Suppressor macrophage treated with lipopolysaccharide for 1 hour (primary cell): ENCODE measurements at places on chromosomes 1 and 21.

GRCh38 chr1:116769561-116769977 lies 15.3 kb downstream of the CD2 start:
- DNase-seq, result peak; percentile 58

GRCh38 chr21:17406202-17406601 lies 106.6 kb upstream of the CXADR start:
- no peak for DNase-seq

- no peak for DNase-seq
These were observed 68.7 kb downstream of the MAP10 start for GRCh38 chr1:232873931-232874330.

DNA sequence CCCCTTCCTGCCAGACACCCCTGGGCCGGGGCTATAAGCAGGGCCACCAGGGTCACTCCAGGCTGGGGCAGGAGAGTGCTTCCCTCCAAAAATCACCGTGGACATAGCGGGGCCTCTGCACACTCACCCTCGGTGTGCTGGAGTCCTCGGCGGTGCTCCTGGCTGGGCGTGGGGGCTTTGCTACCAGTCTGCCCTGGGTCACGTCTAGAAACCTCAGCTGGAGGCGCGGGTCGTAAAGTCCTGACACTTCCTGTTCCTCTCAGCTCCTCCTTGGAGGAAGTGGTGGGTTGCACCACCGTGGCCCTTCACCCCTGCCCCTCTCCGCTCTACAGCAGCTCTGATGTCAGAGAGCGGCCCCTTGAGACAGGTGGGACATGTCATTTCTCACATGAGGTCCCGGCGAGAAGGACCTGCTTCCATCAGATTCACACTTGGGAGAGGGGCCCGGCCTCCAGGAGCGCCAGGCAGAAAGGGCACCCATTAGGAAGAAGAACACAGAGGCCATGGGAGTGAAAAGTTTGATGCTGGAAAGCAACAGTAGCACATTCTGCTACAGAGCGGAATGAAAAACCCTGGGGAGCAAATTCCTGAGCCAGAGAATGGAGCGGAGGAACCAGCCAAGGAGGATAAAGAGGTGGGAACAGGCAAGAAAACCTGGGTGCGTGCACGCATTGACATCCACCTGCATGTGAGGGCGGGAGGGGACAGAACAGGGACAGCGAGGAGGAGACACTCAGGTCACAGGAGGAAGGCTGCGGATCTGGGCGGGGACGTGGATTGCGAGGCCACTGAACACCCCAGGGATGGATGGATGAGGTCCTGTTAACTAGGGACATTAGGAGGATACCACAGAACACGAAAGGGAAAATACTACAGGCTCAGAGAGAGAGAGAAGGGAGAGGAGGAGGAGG lies at the start of gene ITGB2:
ITGB2 (minus strand) TSS at position 206 of the 911 bp plus-strand sequence. CDS start 10,117 bp downstream, outside the sequence.
- peak; percentile 78 for DNase-seq

GRCh38 chr1:215007880-215008279 lies 74.7 kb upstream of the KCNK2 start:
- no peak for DNase-seq

DNA sequence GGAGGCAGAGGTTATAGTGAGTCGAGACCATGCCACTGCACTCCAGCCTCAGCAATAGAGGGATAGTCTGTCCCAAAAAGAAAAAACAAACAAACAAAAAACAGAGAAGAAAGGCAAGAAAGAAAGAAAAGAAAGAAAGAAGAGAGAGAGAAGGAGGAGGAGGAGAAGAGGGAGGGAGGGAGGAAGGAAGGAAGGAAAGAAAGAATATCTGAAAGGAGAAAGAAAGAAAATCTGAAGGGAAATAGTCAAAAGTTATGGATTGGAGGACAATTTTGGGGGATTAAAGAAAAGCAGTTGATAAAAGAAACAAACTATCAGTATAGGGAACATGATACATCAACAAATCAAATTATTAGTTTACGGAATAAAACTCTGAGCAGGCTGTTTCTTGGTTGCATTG lies 67.4 kb upstream of the TBX15 start:
- DNase-seq, result no peak

GRCh38 chr1:91499904-91500755 lies 521 bp upstream of the CDC7 start:
- DNase-seq, result peak; percentile 41

DNA sequence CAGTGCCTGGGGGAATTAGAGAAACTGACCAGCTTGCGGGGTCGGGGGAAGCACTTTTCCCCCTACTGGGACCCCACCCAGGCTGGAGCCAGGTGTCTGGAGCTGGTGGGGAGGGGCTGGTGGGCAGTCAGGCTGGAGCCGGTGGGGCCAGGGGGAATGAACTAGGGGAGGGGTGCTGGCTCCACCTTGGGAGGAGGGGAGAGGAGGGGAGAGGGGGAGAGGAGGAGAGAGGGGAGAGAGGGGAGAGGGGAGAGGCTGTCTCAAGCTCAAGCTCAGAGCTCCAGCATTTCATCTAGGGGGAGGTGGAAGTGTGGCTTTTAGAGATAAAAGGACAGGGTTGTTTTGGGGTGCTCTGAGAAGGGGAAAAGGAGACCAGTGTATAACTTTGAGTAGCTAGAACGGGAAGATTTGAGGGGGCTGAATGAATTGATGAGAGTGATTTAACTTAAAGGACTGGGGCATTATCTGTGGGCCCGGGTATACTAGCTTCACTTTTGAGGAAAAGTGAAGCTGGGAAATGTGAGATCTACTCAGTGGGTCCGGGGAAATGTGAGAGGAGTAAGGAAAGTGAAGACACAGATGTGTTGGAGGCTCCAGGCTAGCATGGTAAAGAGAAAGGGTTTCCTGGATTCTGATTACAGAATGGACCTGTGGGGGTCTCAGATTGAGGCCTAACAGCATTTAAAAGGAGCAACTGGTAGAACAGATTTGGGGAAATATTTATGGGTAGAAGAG lies 2.8 kb downstream of the EFNA1 start:
- no peak for DNase-seq

- DNase-seq, result no peak
These were observed 1.1 kb downstream of the PBX1 start for GRCh38 chr1:164560121-164560541.

- no peak for DNase-seq
These were observed at the start of gene BSND for GRCh38 chr1:54998677-54999076. TSS of gene BSND (plus strand) at chr1:54998933. CDS start at chr1:54999187, 254 bp downstream.

- DNase-seq, result no peak
These were observed 42.7 kb downstream of the TAS1R2 start for GRCh38 chr1:18816808-18817207.

GRCh38 chr1:60821156-60821555 lies 261.2 kb upstream of the NFIA start:
- DNase-seq, result no peak

DNA sequence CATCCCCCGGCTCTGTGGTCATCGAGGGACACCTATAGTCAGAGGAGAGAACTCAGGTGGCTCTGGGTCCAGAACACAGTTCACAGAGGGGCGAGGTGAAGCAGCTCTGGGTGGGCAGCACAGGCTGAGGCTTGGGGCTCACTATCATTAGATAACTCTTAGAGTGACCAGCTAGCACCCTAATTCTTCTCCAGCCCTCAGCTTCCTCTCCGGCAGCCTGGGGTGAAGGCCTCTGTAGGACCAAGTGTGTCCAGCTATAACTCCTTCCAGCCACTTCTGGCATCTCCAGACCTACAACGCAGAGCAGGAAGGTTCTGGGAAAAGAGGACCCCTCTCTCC lies 1.4 kb downstream of the ARTN start:
- DNase-seq, result no peak

GRCh38 chr1:246035060-246035541 lies 472.0 kb downstream of the SMYD3 start:
- no peak for DNase-seq

GRCh38 chr1:186680245-186681061 lies at the start of gene PTGS2:
TSS of gene PTGS2 (minus strand) at chr1:186680423. CDS start at chr1:186680290, 133 bp downstream.
- peak; percentile 95 for DNase-seq

DNA sequence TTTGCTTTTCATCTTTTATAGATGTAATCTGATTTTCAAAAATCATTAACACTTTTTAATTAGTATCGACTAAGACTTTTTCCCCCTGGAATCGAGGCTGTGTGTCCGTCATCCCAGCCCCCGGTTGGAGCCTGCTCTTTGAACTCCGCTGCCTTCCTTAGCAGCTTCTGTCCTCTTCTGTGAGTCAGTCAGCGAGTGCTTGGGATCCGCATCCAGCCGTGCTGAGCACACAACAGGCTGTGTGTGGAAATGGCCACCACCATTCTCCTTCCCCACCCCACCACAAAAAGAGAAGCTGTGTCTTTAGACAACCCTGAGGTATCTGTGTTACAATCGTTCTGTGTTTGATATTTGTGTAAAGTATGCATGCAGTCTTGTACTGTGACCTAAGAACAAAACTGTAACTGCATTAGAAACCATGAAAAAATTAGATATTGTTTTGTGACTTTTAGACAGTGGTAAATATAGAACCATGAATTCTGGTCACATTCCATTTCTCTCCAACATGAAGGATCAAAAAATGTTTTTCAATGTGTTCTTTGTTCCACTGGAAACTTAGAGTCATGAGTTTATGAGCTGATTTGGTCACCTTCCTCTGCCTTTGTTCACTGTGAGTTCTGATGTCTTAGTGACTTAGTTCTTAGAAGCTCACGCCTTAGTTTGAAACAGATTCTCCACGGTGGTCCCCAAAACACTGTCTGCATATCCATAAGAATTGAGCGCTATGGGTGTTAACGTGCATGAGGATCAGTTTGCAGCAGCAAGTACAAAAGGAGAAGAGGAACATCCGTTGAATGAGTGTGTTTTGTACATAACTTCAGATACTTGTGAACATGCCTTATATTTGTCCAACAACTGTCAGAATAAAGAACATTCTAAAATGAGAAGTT lies 64.7 kb downstream of the VPS26C start:
- DNase-seq, result no peak

GRCh38 chr21:46567348-46567747 lies 37.5 kb downstream of the S100B start:
- DNase-seq, result no peak

DNA sequence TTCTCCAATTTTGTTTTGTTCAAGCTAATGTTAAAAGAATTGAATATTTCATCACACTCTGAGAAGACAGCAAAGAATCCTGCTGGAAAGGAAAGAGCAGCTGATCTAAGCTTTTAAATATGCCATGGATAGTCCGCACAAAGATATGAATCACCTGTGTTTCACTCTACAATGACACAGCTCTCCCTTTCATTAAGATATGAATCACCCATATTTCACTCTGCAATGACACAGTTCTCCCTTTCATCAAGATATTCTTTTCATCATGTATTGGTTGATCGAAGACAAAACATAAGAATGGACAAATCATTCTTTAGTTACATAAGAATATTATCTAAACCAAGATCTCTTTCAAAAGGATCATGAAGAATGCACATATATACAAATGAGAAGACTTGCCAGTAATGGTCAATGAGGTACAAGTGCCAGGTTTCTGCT lies 367.3 kb downstream of the SMYD3 start:
- no peak for DNase-seq

DNA sequence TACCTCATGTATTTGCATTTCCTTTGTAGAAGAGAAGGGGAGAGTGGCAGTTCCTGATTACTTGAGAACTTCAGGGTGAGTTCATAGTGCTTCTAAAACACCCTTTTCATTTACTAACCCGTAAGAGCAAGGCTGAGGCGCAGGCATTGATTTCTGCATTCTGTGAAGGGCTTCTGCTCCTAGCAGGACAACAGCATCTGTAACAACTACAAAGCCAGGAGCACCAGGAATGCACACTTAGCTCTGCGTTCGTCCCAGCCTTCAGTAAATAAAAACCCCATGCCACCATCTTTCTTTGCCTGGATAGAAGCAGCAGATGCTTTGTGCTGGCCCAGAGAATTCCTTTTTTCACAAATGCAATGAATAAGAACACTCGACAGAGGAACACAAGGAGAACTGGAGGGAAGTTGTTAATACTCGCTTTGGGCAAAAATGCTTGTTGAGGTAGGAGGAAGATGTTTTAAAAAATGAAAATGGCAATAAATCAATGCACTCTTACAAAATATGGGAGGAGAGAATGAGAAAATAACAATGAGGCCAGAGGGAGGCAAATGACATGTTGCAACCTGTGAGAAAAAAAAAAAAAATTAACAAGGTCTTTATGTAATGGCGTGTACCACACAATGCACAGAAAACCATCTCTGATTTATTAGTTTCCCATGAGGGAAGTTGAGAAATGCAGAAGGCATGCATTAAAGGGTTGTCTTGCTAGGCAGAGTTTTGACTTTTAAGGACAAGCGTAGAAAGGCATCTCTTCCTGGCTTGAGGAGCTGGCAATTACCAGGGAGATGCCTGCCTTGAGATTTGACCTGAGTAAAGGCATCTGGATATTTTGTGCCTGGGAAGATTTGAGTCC lies 418.8 kb downstream of the DISC1 start:
- DNase-seq, result no peak

DNA sequence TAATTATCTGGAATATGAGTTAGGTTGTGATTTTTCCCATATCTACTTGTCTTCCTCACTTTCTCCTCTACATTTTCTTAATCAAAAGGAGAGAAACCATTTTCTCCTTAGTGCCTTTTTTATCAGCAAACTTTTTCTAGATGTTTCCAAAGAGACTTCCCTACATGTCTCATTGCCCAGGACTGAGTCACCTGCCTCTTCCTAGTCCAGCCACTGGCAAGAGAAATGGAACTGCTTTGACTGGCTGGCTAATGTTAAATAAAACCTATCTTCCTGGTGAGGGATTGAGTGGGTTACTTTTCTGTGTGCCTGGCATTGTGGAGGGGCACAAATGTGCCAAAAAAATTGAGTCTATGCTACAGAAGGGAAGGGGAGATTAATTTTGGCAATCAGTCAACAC lies 52.1 kb upstream of the CD5L start:
- peak; percentile 17 for DNase-seq

DNA sequence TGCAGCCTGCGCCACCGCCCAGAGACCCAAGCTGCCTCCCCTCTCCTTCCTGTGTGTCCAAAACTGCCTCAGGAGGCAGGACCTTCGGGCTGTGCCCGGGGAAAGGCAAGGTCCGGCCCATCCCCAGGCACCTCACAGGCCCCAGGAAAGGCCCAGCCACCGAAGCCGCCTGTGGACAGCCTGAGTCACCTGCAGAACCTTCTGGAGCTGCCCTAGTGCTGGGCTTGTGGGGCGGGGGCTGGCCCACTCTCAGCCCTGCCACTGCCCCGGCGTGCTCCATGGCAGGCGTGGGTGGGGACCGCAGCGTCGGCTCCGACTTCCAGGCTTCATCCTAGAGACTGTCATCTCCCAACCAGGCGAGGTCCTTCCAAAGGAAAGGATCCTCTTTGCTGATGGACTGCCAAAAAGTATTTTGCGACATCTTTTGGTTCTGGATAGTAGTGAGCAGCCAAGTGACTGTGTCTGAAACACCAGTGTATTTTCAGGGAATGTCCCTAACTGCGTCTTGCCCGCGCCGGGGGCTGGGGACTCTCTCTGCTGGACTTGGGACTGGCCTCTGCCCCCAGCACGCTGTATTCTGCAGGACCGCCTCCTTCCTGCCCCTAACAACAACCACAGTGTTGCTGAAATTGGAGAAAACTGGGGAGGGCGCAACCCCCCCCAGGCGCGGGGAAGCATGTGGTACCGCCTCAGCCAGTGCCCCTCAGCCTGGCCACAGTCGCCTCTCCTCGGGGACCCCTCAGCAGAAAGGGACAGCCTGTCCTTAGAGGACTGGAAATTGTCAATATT lies 19.0 kb upstream of the CCDC27 start:
- no peak for DNase-seq
